BE2C (cell line): ENCODE measurements at places on chromosomes 3 and 15.

GRCh38 chr3:9970020-9970652, 16.5 kb downstream of the EMC3 start:
- DNase-seq: no peak

DNA sequence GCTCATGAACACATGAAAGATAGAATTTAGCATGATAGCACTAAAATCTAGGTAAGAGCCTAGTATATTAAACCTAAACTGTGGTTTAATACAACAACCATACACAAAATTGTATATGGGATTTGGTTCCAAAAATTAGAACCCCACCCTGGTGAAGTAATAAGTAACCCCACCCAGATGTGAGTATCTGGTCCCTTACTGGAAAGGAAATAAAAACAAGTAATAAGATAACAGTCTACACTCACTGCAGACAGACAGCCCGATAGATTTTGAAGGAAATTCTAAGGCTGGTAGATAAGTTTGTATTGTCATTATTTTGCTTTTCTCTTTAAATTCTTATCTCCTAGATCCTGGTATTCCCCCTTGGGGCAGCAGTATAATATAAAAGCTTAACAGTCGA, 184.9 kb downstream of the ZBTB20 start:
- no peak for DNase-seq

GRCh38 chr15:70053716-70054229, 43.9 kb downstream of the TLE3 start:
- no peak for DNase-seq

- no peak for DNase-seq
These were observed 205.8 kb downstream of the TJP1 start for GRCh38 chr15:29616512-29616911.

DNA sequence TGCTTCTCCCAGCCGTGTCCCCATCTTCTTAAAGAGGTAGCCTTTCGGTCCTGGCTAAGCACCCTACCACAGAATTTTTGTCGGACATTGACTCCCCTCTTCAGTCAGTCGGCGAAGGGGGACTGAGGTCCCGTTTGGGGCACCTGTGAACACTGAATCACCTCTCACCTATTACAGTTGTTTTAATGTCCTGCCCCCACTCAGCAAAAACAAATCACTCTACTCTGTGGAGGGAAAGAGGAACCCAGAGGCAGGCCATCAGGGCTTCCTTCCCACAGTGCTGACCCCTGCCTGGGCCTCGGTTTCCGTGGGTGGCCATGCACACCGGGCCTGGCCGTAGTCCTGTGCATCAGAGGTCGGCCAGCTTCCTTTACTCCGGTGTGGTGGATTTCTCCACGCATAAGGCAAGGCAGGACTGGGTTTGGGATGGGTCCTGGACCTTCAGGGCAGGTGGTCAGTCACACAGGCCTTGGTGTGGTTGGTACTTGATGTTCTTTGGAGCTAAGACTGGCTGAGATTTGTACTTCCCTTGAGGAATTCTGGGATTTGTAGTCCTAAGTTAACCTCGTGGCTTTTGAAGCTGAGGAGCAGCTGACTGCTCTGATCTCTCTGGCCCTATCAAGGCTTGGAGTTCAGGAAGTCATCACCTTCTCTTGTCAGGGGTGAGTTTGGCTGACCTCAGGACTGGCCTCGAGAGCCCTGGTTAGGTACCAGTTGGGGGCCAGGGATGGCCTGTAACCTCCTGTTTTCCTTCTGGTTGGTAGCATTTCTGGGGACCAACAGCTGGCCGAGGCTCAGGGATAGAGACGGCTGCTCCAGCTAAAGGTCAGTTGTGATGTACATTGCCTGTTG, 627 bp upstream of the FAM131A start:
- no peak for DNase-seq

DNA sequence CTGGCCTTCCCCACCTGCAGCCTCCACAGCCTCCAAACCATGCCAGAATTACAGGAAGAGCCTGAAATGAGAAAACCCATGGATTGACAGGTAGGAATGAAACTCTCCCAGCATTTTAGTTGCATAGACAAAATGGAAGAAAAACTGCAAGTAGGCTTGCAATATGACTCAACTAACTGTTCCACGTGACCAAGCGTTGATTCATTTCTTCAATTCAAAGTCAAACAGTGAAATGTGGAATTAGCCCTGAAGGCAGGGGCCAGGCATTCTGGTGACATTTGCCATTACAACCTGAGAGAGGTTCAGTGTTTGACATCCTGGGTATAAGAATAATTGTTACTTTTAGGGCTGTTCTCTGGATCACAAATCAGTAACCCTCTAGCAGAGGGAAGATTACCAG, 676.5 kb upstream of the CFAP20DC start:
- no peak for DNase-seq

DNA sequence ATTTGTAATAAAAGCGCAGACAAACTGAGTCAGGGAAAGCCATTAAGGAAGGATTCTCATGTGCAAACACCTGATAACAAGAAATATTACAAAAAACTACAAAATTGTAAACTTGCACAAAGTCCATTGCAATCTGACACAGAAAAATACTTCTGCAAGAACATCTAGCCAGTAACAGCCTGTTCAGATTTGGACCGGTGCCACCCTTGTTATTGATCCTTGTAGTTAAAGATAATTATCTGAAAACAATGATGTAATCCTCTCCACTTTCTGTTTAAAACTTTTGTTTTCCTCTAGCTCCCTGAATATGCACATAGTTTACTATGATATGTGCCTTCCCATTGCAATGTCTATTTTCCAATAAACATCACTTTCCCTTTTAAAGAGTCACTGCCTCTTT, 1090.2 kb downstream of the PLOD2 start:
- DNase-seq: no peak

DNA sequence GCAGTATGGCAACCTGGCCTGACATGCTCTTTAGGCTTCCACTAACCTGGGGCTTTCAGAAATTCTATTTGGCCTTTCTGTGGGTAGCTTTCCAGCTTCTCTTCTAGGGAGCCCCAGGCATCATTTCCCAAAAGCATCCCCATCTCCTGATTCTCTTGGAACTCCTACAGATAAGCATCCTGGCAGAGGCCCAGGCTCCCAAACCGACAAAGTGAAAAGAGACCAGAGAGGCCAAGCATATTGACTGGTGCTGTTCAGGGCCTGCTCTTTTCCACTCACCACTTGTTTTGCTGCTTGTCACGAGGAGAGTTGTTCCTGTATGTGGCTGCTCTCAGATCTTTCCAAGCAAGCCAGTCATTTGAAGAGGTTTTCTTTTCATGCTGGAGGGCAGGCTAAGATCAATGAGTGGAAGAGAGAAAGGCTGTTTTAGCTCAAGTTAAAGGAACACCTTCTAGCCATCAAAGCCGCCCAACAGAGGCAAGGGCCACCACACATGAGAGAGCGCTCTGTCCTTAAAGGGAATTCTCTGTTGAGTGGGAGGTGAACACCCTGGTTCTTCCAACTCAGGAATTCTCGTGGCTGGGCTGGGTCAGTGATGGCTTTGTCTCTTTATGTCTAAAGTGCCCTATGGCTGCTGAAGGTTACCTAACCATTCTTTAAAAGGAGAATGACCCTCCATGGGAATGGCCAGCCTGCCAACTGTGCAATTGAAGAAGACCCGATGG, 31.1 kb upstream of the NR2E3 start:
- no peak for DNase-seq

- no peak for DNase-seq
These were observed 24.3 kb downstream of the H1-8 start for GRCh38 chr3:129567176-129567705.

DNA sequence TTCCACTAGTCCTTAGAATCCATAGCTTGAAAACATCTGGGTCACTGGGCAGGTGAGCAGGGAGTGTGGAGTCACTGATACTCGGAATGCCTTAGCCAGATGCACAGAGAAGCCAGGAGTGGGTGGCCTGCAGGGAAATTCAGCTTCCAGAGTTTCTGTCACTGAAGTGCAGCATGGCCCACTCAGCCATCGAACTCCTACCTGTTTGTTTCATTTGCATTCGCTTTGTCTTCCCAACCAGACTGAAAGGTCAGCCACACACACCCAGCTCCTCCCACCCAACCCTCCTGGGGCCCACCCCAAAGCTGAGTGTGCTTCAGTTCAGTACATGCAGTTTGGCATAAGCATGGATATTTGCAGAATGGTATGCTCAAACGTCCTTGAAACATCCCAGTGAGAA, 124.5 kb upstream of the ATP10A start:
- DNase-seq: no peak

GRCh38 chr3:30643763-30644462, 37.5 kb downstream of the TGFBR2 start:
- DNase-seq: no peak

- no peak for DNase-seq
These were observed at the start of gene CCR3 for GRCh38 chr3:46242120-46242519. Gene CCR3 (plus strand): TSS chr3:46242460. CDS start chr3:46265159, 22,699 bp downstream.

DNA sequence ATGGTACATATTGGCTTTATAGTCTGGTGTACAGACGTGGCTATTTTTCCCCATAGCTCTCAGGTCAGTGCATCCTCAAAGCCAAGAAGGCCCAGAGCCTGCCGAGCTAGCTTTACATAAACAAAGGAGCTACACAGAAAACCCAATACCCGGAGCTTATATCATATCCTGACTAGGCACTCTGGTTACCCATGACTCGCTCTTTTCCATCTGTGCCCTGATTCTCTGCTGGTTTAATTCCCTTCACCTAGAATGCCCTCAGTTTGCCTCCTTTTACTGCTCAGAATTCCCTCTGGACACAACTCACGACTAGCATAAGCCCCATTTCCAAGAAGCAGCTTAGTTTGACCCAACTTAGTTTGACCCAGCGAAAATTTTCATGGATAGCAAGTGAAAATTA, 110.8 kb downstream of the TIGIT start:
- DNase-seq: no peak

DNA sequence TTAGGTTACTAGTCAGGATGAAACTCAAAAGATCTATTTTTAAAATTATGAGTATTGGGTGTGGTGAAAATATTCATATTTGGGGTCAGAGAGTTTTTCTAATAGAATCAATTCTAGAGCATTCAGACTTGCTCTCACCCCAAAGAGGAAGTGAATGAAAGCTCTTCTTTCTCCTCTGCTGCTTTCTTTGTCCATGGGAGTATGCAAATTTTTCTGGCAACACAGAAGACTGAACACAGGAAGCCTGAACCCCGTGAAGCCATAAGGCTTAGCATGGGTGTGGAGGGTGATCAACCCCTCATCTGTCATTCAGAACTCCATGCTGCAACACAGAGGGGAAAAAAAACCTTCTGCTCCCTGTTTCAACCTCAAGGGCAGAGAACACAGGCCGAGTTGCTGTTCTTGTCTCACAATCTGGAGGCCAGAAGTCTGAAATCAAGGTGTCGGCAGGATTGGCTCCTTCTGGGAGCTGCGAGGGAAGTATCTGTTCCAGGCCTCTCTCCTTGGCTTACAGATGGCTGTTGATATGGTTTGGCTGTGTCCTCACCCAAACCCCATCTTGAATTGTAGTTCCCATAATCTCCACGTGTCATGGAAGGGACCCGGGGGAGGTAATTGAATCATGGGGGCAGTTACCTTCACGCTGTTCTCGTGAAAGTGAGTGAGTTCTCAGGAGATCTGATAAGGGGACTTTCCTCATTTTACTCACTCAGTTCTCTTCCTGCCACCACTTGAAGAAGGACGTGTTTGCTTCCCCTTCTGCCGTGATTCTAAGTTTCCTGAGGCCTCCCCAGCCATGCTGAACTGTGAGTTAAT, 33.7 kb upstream of the CD47 start:
- no peak for DNase-seq

DNA sequence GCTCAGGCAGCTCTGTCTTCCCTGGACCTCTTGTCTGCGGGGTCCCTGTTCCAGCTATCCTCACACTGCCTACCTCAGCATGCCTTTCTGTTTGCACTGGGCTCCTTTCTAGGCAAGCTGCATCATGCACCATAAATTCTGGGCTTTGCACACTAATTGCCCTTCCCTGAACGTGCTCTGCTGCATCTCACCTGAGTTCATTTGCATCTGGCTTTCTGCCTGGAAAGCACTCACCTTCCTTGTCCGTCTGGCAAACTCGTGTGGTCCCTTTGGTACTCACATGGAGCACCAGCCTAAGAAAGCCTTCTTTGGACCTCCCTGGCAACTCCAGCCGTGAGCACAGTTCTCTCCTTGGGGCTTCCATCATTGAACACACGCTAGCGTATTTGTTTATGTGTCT, 365.6 kb downstream of the SV2B start:
- no peak for DNase-seq

- DNase-seq: peak; percentile 14
These were observed 747.3 kb downstream of the CADM2 start for GRCh38 chr3:85706130-85706529.

GRCh38 chr3:112634786-112635541, 6.0 kb downstream of the CCDC80 start:
- no peak for DNase-seq

DNA sequence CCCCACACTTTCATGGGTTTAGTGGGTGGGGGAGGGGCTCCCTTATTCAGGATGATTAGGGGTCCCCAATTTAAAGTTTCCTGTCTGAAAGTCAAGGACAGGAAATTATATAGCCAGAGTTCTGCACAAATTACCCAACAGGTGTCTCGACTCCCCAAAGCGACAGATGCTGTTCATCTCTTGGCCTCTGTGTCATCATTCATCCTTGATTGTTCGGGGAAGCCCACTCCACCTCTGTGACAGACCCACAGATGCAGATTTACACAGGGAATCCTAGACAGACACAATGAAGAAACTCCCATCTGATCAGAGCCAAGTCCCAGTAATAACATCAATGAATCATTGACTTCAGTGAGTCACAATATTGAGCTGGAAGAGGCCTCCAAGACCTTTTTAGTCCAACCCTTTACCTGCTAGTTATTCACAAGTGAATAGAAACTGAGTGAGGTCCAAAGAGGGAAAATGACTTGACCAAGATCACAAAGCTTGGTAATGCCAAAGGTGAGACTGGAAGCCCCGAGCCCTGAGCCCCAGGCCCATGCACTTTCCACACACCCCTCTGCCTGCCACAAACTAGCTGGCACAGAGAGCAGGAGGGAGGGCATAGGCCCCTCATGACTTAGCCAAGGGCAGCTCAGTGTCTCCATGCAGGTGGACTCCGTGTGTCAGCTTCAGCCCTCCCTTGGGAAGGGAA, 7.9 kb upstream of the SRP14 start:
- DNase-seq: no peak
